ENCODE measurements at places on chromosomes 1 and 21.

DNA sequence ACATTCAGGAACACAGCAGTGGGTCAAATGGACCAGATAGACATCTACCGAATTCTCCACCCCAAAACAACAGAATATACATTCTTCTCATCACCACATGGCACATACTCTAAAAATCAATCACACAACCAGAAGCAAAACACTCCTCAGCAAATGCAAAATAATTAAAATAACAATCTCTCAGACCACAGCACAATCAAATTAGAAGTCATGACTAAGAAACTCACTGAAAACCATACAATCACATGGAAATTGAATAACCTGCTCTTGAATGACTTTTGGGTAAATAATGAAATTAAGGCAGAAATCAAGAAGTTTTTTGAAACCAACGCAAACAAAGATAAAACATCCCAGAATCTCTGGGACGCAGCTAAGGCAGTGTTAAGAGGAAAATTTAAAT, 49.2 kb downstream of the ZP4 start:
- no peak for DNase-seq

DNA sequence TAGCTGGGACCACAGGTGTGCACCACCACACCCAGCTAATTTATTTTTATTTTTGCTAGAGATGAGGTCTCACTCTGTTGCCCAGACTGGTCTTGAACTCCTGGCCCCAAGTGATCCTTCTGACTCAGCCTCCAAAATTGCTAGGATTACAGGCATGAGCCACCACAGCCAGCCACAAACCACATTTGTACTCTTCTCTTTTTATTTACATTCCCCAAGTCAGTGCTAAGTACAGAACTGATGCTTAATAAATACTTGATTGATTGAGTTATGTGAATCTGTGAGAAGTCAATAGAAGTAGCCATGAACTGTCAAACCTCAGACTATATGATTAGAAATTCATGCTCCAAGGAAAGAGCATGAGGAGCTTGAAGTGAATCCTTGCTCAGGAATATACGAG, 48.5 kb upstream of the S1PR1 start:
- DNase-seq, result no peak

DNA sequence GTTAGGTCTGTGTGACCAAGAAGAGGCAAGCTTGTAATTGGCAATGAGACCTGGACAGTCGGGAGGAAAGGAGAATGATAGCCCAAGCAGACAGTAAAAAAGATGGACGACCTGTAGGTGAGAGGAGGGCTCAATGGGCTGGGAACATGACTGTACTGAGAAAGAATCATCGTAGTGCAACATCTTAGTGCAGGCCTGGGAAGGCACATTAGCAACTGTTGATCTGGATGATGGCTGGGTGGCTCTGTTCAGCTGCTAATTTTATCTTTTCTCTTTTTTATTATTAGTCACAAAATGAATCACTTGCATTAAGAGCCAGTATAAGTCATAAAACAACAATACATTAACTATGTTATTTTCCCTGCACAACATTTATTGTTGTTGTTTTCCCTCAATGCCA, 32.9 kb downstream of the IFI44 start:
- no peak for DNase-seq

DNA sequence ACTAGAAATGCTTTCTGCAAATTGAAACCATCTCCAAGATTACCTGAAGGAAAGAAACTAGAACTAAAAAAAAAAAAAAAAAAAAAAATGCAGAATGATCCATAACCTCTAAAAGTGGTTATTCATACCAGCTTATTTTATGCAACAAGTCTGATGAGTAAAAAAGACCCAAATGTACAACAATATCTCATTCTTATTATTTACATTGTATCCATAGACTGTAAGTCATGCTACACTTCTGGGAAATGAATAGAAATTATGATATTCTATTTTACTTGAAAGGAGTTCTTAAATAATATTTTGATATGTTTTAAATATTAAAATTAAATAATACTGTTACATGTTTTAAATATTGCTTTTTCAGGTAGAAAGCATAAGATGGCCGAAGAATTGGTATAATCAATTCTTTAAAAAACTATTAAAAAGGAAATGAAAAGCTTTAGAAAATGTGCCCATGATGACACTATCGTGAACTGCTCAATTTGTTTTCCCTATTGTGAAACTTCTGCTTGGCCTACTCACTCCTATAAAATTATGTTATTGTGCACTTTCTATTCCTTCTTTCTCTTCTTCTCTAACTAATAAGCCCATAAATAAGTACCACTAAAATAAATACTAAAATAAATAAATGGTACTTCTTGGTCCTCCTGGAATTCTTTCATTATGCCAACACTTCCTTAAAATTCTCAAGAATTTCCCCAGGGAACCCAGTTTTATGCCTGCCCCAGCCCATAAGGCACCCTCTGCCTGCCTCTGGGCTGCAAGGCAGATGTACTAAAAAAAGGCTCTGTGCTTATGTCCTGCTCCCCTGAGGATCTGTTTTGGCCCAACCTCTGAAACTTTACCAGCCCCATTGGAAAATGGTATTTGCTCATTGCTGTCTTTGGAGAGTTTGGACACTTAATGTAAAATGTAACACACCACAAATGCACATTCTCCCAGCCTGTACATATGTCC, 18.1 kb downstream of the SAMSN1 start:
- DNase-seq, result no peak
